8988T (cell line): ENCODE measurements at places on chromosomes 2 and 18.

GRCh38 chr2:176039375-176039774, 37.3 kb upstream of the LNPK start:
- no peak for DNase-seq

GRCh38 chr2:95021023-95021416, 4.5 kb upstream of the MAL start:
- no peak for DNase-seq

DNA sequence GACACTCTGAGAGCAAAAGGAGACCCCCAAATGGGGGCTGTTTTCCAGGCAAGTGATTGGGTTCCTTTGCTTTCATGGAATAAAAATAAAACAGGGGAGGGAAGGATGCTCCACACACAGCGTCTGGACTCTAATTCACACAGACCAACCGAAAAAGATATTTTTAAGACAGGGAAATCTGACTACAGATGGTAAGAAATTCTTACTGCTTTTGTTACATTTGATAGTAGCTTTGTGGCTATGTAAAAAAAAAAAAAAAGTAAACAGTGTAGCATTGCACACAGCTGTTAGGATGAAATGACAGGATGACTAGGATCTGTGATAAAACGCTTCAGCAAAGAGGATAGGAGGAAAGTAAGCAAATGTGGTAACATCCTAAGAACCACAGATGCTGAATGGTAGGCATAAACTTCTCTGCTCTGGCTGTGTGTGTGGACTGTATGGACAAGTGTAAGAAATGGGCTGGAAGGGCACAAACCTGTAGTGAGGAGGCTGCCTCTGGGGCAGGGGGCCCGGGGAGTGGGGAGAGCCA, 207.6 kb downstream of the ANAPC1 start:
- no peak for DNase-seq

- DNase-seq = no peak
Observed at GRCh38 chr2:105112345-105112744, 74.5 kb downstream of the MRPS9 start.

GRCh38 chr2:39991298-39991697, 212.2 kb upstream of the THUMPD2 start:
- DNase-seq = no peak

DNA sequence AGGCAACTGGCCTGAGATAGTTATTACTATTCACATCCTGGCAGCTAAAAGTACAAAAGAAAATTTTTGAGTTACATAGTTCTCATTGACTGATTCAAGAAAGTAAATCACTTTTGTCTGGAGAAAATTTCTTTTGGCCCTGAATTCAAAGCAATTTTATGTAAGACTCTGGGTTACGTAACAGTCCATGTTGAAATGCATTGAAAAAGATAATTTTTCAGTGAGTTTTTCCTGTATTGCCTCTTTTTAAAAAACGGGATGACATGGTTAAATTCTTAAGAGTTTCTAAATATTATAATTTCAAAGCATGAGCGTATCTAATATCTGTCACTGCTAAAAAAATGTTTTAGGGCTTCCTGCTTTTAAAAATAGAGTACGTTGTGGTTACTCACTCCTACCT, 72.7 kb downstream of the ANKRD12 start:
- no peak for DNase-seq

DNA sequence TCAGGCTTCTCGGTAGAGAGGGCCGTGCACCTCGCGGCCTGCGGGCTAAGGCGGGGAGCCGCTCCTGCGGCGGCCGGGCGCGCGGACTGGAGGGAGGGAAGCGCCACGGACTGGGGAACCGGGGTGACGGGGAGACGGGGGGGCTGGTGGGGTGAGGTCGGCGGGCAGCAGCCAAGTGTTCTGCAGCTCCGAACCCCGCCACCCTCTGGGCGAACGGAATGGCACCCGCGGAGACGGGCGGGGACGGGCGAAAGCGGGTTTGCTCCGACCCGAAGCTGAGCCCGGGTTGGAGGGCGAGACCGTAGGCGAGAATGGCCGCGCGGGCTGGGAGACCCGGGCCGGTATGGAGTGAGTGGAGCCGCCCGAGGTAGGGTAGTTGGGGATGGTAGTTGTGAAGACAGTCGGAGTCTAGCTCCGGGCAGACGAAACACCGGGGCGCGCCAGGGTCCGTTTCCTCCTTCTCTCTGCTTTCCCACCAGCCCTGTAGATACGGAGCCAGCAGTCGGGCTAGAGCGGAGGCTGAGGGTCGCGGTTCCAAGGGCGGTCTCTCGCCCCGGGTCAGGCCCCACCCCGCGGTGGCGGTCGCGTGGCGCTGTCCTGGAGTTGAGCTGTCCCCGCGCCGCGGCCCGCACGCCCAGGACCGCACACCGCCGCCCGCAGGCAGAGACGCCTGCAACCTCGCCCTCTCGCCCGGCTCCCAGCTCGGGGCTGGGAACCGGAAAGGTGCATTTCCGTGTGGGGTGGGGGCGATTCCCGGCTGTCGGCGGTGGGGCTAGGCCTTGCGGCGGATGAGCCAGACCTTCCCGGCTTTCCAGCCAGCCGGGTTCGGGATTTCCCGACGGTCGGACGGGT, 160.3 kb upstream of the SIX2 start:
- no peak for DNase-seq

- no peak for DNase-seq
Observed at GRCh38 chr2:24722141-24722790, 70.9 kb downstream of the PTRHD1 start.

DNA sequence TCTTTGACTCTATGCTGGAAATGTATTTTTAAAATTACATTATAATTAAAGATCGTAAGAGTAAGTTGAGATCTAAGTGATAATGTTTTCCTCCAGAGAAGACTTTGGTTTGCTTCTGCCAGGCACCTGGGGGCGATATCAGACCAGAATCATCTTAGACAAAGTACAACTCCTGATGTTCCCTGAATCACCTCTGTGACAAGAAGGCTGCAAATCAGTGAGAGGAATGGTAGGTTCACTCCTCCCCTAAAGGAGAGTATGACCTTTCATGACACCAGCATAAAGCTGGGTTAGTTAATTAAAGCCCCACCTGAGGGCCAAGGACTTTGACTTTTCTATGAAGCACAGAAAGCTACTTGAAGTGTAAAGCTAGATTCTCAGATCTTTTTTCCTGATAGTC, 114.4 kb upstream of the DTNA start:
- DNase-seq = no peak

- no peak for DNase-seq
Observed at GRCh38 chr2:172725746-172726145, 9.9 kb upstream of the RAPGEF4 start.

- DNase-seq = no peak
Observed at GRCh38 chr2:190318514-190318913, 1.1 kb downstream of the HIBCH start.
